ENCODE measurements at places on chromosomes 6 and 20. TPM values are rescaled to one million over a fixed set of nuclear protein-coding genes. Genes with fewer than 3 reads are reported as not detected.

PI16 gene
- polyA plus RNA-seq = 10.6 TPM

- H3K4me1 ChIP-seq = no peaks in the 10 kb centered on the region
- H3K27ac ChIP-seq = no peak overlapping the region
- no peaks in the 10 kb centered on the region for H3K36me3 ChIP-seq
Observed at GRCh38 chr6:11525468-11526155, 11.9 kb upstream of the TMEM170B start.

FUT9 gene
- not detected for polyA plus RNA-seq

- no peak overlapping the region for H3K27ac ChIP-seq
- no peak for DNase-seq
- H3K27me3 ChIP-seq = no peaks in the 10 kb centered on the region
- no peaks in the 10 kb centered on the region for H3K4me1 ChIP-seq
Observed at GRCh38 chr6:113597231-113597583, 259.9 kb upstream of the MARCKS start.

CST7 gene
- 4.2 TPM for polyA plus RNA-seq

GRCh38 chr6:31158863-31159855 is 770 bp downstream of the TCF19 start:
- H3K4me3 ChIP-seq = peak overlapping the region; percentile 82
- H3K36me3 ChIP-seq = no peaks in the 10 kb centered on the region
- DNase-seq = peak; percentile 38
- peaks cover 12% of the 10 kb centered on the region for H3K4me1 ChIP-seq
- peak overlapping the region; percentile 82 for H3K27ac ChIP-seq

DNA sequence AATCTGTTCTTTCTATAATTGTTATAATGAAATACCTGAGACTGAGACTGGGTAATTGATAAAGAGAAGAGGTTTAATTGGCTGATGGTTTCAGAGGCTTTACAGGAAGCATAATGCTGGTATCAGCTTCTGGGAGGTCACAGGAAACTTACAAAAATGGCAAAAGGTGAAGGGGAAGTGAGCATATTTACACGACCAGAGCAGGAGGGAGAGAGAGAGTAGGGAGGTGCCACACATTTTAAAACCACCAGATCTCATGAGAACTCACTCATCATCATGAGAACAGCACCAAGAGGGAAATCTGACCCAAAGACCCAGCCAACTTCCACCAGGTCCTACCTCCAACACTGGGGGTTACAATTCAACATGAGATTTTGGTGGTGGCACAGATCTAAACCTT is 2.6 kb upstream of the SIRPB1 start:
- H3K27me3 ChIP-seq = no peaks in the 10 kb centered on the region
- H3K36me3 ChIP-seq = no peaks in the 10 kb centered on the region
- H3K27ac ChIP-seq = peak overlapping the region; percentile 31
- H3K4me1 ChIP-seq = peaks cover 31% of the 10 kb centered on the region
- DNase-seq = no peak
